ENCODE measurements at places on chromosomes 1 and 21.

- no peak for DNase-seq
Observed at GRCh38 chr1:238789916-238790667, 596.3 kb upstream of the CHRM3 start.

DNA sequence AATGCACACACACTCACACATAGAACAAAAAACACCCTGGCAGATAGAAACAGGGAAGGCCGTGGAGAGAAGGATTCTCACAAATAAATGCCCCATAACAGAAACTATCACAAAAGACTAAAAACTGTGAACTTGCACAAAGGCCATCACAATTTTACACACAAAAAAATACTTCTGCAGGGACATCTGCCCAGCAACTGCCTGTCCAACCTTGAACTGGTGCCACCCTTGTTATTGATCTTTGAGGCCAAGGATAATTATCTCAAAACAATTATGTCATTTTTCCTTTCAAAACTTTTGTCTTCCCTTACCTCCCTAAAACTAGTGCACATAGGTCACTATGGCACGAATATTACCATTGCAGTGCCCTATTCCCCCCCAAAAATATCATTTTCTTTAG lies 143.8 kb upstream of the KCTD3 start:
- no peak for DNase-seq

- no peak for DNase-seq
Observed at GRCh38 chr21:25568246-25568645, 39.0 kb downstream of the MRPL39 start.

DNA sequence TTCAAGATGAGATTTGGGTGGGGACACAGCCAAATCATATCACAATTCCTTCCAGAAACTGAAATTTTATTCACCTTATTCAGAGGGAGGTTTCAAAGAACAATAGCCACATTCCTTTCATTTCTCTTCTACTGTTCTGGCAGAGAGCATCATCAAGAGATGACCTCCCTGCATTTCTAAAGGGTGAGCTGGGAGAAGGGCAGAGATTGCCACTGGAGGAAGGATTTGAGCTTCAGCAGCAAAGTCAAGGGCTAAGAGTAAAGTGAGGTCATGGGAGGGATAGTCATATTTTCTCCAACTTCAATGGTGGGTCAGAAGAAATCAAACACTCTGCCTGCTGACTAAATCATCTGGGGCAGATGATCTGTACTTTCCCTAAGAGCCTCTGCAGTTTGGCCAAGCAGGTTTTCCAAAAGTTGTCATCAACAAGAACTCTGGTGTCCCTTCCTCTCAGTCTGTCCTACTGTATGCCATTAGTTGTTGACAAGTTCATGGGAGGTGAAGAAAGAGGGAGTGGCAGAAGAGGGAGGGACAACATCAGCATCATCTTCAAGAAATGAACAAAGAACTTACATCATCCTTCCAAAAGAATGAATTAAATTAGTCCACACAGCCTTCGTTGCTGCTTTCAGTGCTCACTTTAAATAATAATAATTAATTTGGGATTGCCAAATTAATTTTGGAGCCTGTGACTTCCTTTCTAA lies 298.3 kb downstream of the ASTN1 start:
- DNase-seq: no peak

DNA sequence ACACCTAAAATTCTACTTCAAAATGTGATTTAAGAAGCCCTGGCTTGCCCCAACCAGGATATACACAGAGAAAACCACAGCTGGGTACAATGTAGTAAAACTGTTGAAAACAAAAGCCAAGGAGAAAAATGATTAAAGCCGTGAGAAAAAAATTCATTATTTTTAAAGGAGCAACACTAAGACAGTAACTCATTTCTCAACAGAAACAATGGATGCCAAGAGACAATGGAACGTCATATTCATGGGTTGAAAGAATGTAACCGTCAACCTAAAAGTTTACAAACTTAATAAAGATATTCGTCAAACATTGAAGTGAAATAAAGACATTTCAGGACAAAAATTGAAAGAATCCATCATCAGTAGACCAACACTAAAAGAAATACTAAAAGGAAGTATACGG lies 340.9 kb downstream of the KIF26B start:
- DNase-seq: no peak

- no peak for DNase-seq
Observed at GRCh38 chr1:224745394-224745793, 129.3 kb downstream of the CNIH3 start.

DNA sequence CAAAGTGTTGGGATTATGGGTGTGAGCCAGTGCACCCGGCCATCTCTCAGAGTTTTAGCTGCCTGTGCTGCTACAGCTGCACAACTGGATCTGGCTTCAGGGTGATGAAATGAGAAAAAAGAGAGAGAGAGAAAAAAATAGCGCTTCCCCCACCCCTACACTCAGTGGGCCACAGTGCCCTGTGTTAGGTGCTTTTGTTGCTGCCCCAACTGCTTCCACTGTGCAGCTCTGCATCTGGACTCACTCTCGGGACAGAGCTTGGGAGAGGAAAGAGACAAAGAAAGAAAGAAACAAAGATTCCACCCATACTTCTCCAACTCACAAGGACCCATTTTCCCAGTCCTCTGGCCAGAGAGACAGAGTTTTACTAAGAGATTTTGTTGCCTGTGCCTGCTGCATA lies 50.4 kb downstream of the INAVA start:
- no peak for DNase-seq

DNA sequence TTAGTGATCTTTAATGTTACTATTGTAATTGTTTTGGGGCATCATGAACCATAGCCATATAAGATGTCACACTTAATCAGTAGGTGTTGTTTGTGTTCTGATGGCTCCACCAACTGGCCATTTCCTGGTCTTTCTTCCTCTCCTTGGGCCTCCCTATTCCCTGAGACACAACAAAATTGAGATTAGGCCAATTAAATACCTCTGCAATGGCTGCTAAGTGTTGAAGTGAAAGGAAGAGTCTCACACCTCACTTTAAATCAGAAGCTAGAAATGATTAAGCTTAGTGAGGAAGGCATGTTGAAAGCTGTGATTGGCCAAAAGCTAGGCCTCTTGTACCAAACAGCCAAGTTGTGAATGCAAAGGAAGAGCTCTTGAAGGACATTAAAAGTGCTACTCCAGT lies 30.7 kb downstream of the PPP2R5A start:
- no peak for DNase-seq

GRCh38 chr1:11550664-11551283 lies 71.8 kb downstream of the DISP3 start:
- peak; percentile 82 for DNase-seq

- no peak for DNase-seq
Observed at GRCh38 chr21:18384771-18385170, 18.8 kb downstream of the TMPRSS15 start.

- DNase-seq: no peak
Observed at GRCh38 chr1:153659656-153660055, 1.2 kb downstream of the SNAPIN start.

- no peak for DNase-seq
Observed at GRCh38 chr1:29260531-29260930, 24.2 kb downstream of the PTPRU start.

DNA sequence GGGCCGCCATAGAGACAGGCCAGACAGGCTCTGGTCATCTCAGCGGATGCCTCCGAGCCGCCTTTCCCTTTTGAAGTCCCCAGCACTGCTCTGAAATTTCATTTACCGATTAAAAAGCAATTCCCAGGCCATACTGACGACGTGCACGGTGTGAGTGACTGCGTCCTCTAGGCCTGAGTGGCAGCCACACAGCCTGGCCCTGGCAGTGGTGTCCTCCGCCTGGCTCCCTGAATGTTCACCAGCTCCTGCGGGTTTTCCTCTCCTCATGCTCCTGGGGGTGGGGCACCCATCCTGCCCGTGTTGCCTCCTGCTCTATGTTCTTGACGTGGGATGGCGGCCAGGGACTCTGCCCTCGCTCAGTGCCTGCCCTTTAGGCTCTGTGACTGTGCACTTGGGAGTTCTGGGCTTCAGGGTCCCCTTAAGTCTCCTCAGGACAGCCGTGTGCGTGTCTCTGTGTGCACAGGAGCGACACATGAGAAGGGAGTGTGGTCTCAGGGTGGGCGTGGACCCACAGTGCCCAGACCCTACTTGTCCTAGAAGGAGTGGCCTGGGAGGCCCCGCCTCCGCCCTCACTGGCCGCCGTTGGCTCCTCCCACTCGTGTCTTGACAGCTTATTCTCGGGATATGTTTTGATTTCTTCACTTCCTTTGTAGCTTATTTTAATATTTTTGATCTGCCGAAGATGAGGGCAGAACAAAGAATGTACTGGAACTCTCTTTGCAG lies 3.6 kb downstream of the SKI start:
- DNase-seq: peak; percentile 92

- no peak for DNase-seq
Observed at GRCh38 chr1:79988401-79988800, 981.9 kb upstream of the ADGRL4 start.

DNA sequence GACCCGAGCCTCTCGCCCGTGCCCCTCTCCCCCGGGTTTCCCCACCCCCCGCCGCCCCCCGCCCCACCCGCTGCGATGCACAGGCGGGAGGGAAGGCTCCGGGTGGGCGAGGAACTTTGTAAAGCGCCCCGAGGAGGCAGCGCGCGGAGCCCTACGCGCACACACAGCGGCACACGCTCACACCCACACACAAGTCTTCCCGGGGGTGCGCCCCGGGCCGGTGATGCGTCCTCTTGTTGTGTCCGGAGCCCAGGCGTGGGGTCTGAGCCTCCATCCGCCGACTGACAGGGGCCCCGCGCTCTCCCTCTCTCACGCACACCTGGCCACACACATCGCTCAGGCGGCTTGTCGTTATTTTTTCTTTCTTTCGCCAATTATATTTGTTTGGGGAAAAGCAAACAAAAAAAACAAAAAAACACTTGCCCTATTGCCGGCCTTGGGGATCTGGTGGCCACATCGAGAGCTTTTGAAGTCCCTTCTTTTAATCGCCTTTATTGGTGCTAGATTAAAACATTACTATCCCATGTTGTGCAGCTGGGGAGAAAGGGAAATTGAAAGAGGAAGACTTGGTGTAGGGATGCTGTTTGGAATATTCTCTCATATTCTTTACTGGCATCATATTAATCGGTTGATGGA lies 770 bp downstream of the NTNG1 start:
- no peak for DNase-seq

DNA sequence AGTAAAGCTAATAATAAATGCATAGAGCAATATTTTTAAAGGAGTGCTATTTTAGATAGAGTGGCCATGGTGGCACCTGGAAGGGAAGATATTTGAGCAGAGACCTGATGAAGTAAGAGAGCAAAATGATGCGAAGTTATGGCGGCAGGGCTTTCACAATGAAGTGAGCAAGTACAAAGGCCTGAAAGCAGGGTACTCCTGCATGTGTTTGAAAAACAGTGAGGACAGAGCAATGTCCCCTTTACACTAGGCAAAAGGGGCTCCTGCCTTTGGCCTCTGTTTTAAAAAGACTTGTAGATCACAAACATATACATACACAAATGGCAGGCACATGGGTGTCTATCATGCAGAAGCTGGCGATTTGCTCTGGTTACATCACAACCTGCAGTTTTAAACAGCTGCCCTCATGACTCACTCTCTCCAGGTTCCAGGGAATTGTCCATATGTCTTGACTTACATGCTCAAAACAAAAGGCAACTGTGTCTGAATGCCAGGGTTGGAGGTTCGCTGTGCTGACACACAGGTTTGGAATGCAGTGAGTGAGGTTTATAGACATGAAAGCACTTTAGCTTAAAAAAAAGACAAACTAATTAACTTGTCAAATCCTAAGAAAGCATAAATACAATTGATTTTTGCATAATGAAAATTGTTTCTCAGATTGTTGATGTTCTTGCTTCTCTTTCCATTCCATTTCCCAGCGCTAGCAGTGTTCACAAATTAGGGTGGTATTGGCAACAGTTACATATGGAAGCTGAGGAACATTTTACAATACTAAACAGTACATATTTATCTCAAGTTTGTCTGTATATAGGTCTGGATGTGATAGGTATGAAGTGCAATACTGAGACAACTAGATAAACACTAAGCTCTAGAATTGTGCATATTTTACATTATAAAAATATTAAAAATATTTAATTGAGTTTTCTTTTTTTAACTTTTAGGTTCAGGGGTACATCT lies 313.9 kb downstream of the BARHL2 start:
- DNase-seq: no peak

GRCh38 chr1:240171907-240172306 lies 80.2 kb downstream of the FMN2 start:
- no peak for DNase-seq

DNA sequence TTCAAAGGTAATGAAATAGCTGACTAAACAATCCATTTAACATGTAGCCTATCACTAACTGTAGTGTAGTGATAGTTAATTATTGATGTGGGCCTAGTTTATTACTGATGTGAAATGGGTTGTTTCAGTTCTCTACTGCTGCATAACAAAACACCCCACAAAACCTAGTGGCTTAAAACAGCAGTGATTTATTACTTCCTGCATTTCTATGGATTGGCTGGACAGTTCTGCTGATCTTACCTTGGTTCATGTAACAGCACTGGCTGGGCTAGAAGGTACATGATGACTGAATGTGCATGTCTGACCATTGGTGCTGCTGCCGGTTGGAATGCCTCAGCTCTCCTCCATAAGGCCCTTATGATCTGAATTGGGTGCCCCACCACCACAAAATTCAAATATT lies 5.4 kb upstream of the ABL2 start:
- no peak for DNase-seq

DNA sequence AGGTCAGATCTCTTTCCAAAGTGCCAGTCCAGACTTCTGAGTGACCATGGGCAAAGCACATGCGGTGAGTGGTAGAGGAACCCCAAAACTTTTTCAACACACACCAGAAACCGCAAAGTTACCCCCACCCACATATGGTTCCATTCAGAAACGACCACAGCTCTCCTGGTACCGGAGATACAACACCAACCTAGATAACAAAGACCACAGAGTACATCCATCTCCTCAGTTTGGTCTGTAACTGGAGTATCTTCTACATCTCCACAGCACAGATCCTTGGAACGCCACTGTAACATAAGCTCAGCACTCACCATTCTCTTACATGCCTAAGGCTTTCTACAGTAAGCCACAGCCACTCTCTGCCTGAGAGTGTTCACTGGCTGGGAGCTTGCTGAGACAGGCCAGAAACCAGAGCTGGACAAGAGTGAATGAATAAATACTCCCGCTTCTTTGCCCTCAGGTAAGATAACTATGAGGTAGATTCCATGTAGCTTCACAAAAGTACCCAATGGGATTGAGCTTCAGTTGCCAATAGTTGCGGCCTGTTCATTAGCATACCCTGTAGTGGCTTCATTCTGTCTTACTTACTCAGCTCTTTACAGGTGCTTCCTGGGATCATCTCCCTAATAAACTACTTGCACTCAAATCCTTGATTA lies 81.8 kb downstream of the SMYD3 start:
- no peak for DNase-seq

Measured in activated naive CD4-positive, alpha-beta T cell treated with anti-CD3 and anti-CD28 coated beads, Interleukin-2, amount 10 ng/mL, durations not matched to agents 7 days and 5 days (primary cell).